LoVo (cell line): ENCODE measurements at places on chromosomes 3 and 15.

GRCh38 chr3:171807806-171808205 lies 2.5 kb downstream of the PLD1 start:
- no peak for DNase-seq

GRCh38 chr3:186788482-186789370 lies 5.3 kb downstream of the EIF4A2 start:
- DNase-seq: peak; percentile 24

- DNase-seq: no peak
These were observed 3.2 kb upstream of the ILDR1 start for GRCh38 chr3:122025296-122025695.

DNA sequence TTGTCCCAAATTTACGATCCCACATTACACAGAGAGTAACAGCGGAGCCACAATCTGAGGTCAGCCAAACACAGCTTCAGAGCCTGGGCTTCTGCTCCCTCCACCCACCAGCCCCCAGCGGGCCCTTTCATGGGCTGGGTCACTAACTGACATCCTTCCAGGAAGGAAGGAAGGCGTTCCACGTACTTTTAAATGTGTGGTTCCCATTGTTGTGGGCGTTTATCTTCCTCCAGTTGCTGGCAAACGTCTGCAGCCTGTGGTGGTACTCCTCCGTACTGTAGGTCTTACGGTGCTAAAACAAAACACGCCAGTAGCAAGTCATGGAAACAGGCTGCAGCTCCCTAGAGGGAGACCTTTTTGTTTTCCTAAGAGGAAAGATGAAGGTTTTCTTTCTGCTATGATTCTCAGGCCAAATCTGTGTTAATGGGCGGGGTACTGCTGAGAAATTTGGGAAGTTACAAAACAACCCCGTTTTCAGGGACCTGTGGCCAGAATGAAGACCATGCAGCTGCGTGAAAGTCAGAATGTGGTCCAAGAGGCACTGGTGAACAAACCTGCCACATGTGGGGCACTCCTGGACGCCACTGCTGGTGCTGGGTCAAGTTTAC lies 7.6 kb downstream of the CTSH start:
- no peak for DNase-seq

GRCh38 chr15:35907511-35907910 lies 361.5 kb upstream of the DPH6 start:
- no peak for DNase-seq

- DNase-seq: no peak
These were observed 445.9 kb downstream of the MCTP2 start for GRCh38 chr15:94677202-94677790.

DNA sequence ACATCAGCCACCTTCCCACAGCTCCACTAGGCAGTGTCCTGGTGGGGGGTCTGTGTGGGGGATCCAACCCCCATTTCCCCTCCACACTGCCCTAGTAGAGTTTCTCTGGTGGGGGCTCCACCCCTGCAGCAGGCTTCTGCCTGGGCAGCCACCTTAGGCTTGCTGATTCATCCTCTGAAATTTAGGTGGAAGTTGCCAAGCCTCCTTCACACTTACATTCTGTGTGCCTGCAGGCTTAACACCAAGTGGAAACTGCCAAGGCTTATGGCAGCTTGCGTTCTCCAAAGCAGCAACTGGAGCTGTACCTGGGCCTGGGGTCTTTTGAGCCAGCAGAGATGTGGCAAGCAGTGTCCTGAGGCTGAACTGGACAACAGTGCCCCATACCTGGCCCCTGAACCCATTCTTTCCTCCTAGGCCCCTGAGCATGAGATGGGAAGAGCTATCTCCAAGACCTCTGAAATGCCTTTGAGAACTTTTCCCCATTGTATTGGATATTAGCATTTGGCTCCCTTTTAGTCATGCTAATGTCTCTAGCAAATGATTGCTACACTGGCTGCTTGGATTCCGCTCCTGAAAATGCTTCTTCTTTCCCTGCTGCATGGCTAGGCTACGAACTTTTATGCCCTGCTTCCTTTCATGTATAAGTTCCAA lies 32.5 kb downstream of the CPN2 start:
- DNase-seq: no peak

DNA sequence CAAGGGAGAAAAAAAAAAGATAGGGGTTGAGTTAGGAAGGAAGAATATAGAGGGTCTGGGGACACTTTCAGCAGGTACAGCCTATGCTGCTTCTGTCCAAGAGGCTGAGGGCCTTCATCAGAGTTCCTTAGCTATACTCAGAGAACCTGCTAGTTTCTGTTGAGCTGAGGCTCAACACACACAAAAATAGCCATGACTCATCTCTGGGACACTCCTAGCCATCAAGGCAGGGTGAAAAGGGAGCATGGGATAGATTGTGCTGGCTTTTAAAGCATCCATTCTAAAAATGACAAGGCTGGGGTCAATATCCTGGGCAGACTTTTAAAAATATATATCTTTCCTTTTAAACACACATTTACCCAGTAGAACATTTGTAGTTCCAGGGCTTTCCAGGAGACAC lies 2.8 kb upstream of the RTP2 start:
- DNase-seq: no peak

- DNase-seq: no peak
These were observed 16.6 kb downstream of the SLC4A7 start for GRCh38 chr3:27467545-27467944.

- no peak for DNase-seq
These were observed 3.4 kb downstream of the TMEM212 start for GRCh38 chr3:171846597-171846996.

DNA sequence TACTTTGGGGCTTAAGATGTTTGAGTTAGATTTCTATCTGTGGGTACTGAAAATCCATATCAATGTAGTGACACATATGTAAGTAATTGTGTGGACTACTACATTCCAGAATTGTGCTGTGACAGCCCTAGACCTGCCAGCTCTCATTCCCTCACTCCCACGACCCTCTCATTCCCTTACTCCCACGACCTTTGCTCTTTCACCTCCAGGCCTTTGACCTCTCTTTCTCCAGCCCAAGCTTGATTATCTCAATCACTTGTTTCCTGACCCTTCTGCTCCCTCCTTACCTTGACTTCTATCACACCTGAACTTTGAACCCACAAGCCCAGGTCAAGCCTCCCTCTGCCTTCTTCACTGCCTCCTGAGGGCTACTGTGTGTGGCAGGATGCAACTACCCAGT lies 3.6 kb upstream of the RUVBL1 start:
- no peak for DNase-seq

- peak; percentile 73 for DNase-seq
These were observed 60.0 kb downstream of the PIK3CB start for GRCh38 chr3:138774529-138775253.

DNA sequence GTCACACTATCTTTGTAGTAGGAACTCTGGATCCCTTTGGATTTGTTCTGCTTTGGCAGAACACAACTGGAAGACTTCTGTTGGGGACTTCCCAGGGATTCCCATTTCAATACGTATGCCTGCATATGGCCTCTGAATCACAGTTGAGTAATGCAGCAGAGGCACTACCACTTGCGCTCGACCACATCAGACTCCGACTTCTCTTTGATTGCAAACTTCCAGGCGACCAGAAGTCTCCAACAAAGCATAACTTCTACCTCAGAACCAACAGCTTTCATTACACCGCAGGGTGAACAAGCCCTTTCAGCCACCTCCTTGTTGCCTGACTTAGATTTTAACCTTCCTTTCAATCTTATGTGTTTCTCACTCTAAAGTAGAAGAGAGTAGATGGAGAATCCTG lies 924.4 kb downstream of the IGSF11 start:
- no peak for DNase-seq

- DNase-seq: no peak
These were observed 44.5 kb downstream of the GBE1 start for GRCh38 chr3:81716870-81717509.

DNA sequence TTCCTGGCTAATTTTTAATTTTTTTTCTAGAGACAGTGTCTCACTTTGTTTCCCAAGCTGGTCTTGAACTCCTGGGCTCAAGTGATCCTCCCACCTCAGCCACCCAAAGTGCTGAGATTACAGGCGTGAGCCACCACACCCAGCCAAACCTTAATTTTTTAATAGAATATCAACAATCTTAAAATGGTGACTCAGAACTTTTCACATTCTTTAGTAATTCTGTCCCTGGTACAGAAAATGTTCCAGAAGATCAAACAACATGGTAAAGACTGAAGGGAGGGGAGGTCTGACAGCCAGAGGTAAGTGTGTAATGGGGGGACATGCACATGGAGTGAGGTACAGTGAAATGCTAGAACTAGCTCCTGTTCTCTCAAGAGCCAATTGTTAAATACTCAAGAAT lies 38.2 kb downstream of the DNAH12 start:
- DNase-seq: no peak

- DNase-seq: no peak
These were observed 606.9 kb upstream of the KCNMB2 start for GRCh38 chr3:177929310-177929709.

GRCh38 chr3:16433701-16434151 lies 79.8 kb downstream of the RFTN1 start:
- DNase-seq: no peak

DNA sequence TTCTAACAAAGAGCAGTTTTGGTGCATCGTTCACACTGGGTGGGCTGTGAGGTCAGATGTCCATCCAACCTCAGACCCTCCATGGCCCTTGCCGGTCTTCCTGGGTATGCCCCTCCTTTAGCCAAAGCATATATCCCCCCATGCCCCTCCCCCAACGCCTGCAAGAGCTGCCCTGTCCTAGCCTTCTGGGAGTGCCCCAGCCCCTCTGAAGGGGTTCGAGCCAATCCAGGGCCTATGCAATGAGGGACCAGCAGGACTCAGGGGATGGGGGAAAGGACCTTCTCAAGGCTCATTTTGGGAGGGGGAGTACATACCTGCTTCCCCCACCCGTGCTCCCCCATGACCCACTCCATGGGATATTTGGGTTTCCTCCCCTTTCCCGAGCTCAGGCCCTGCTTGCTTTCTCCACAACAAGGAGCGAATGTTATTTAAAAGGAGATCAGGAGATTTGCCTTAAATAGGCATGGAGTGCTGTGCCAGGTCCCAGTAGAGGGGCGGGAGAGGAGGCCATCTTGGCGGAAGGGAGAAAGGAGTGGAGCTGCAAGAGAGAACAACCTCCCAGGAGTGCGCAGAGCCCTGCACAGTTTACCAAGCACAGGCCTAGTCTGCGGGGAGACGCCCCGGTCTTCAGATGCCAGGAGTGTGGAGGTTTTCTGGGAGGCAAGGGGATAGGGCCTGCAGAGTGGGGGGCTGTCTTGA lies 18.2 kb downstream of the PIF1 start:
- no peak for DNase-seq

DNA sequence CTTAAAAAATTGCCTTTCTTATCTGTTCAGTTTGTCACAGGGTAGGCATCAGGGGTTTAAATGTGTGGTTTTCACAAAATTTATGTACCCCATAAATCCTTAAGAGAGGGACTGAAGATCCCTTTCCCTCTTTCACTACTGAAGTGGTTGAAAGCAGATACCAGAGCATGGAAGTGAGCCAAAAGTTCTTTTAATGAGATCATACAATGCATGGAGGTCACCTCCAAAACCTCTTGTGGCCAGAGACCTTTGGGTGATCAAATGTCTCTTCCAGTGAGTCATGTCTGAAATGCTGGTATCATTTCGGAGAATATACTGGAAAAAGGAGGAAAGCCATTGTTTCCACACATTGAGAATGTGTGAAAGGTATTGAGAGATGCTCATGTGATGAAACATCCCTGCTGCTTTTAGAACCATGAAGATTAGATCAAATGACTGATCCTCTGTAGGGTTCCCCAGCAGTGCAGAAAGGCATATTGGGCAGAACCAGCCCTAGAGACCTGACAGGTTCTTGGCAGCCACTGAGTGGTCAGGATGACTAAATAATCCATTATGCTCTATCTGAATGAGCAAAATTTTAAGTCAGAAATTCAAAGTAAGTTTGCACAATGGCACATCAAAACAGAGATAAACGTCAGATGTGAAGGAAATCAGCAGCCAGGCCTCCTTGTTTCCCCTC lies 165.8 kb upstream of the SLC2A2 start:
- DNase-seq: peak; percentile 6

- no peak for DNase-seq
These were observed 11.2 kb downstream of the ATP8B4 start for GRCh38 chr15:50107591-50108408.

DNA sequence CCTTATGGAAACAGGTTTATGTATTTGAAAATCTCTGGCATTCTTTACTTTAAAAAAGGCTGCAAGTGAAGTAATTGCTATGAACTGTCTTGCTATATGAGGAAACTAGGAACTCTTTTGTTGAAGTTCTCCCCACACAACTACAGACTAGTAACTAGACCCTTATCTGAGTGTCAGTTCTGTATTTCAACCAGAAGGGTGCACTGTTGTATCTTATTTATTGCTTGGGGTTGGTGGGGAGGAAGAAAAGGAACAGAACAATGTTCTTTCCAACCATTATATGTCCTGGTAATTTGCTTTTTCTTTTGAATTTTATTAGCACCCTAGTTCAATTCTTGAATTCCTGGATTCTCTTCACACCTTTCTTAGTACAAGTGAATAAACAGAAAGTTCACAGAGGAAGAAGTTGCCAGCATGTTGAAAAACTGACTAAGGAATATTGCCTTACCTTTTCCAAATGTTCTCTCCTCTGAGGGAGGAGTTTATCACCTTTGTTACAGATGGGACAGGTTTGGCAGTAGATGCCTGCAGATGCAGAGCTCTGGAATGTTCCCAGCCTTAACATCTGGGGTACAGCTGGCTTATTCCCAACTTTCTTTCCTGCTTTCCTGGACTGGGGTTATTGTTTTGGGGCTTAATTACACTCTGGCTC lies 162.4 kb upstream of the CFAP20DC start:
- peak; percentile 58 for DNase-seq

GRCh38 chr3:117047951-117048705 lies 338.5 kb downstream of the TUSC7 start:
- no peak for DNase-seq

DNA sequence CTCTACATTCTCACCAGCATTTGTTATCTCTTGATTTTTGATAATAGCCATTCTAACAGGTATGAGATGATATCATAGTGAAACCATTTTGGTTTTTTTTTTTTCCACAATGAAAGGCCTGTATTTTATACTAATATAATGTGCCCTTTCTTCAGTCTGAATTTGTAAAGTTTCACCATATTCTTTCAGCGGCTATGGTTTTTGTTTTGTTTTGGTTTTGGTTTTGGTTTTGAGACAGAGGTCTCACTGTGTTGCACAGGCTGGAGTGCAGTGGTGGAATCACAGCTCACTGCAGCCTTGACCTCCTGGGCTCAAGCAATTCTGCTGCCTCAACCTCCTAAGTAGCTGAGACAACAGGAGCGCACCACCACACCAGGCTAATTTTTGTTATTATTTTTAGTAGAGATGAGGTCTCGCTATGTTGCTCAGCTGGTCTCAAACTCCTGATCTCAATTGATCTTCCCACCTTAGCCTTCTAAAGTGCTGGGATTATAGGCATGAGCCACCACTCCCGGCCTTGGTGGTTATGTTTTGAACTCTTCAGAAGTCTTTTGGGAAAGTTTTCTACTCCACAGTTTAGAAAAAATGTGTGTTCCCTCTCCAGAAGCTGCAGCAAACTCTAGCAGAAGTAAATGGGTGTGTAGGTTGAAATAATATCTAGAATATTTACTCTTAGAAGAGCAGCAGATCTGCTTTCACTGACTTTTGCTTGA lies 110.2 kb upstream of the UMPS start:
- DNase-seq: no peak

GRCh38 chr3:18194431-18194830 lies 230.7 kb downstream of the SATB1 start:
- DNase-seq: no peak
